ENCODE measurements at places on chromosomes 1 and 21.

GRCh38 chr1:153293480-153293775 is 19.3 kb downstream of the PGLYRP3 start:
- no peak for DNase-seq

- no peak for DNase-seq
Observed at GRCh38 chr1:59353453-59353852, 56.6 kb downstream of the FGGY start.

DNA sequence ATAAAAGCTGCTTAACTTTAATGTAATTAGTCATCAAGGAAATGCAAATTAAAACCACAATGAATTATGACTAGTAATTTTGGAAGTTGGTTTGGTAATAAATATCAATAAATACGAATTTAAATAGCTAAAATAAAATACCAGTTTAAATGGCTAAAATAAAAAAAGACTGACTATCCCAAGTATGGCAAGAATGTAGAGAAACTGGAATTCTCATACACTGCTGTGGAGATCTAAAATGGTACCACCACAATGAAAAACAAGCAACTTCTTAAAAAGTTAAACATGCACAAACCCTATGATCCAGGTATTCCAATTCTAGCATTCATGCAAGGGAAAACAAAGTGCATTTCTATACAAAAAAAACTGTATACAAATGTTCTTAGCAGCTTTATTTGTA is 382.6 kb upstream of the NR5A2 start:
- no peak for DNase-seq

- DNase-seq, result no peak
Observed at GRCh38 chr21:39022863-39023693, 160.2 kb downstream of the PSMG1 start.

DNA sequence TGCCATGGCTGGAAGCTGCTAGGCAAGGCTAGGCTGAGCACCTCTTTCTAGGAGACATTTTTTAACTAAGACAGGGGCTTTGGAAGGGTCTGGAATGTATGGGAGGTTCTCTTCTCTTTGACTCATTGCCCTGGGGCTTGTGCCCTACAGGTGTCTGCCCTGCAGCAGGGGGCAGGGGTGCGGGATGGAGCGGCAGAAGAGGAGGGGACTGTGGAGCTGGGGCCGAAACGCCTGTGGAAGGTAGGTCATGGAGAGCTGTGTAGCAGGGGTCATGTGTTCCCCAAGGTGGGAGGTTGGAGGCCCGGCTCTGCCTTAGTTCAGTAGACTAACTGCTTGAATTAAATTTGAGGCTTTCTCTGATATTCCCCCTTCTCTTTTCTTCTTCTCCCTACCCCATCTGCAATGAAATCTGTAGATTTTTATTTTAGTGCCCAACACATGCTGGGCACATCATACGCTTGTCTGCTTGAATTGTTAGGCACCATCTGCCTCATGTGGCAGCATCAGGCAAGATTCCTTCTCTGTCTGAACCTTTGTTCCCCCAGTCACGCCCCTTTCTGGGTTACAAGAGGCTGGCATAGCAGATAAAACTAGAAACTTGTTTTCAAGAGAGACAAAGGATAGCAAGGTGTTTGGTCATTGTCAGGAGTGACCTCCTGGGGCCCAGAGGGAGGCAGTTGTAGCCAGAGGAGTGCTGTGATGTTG is 18.4 kb downstream of the PPFIA4 start:
- no peak for DNase-seq

DNA sequence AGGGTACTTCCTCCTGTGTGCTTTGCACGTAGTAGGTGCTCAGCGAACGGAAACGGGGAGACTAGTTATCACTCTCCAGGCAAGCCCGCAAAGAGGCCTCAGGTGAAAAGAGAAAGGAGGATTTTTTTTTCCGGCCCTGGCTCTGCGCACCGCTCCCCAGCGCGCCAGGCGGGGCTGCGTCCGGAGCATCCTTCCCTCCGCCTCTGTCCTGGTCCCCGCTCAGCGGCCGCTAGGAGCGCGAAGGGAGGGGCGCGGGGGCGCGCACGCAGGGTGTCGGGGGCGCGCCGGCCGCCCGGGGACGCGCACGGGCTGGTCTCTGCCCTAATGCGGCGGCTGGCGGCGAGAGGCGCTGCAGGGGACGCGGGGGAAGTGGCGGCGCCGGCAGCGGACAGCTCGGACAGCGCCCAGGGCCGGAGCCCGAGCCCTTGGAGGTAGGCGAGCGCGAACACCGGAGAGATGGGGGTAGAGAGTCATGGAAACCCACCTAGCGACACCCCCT is 42.3 kb upstream of the NFASC start:
- no peak for DNase-seq

- no peak for DNase-seq
Observed at GRCh38 chr1:156540955-156541354, 31.4 kb downstream of the IQGAP3 start.

DNA sequence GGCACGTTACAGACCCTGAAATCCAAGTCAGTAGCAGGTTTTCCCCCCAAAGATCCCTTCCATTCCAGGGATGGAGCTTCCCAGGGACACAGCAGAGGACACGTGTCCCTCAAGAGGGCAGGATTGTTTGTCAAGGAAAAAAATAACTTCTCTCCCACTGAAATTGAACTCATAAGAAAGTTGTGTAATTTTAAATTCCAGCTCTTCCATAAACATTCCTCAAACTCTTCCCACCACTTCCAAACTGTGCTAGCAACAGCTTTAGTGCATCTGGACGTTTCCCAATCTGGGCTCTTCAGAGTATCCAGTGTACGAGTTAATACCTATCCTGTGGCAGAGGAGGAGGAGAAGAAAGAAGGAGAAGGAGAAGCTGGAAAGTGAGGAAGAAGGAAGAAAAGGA is 79.6 kb downstream of the PSMG1 start:
- DNase-seq, result no peak

GRCh38 chr1:18926315-18927081 is 24.1 kb upstream of the ALDH4A1 start:
- DNase-seq, result peak; percentile 93

- DNase-seq, result no peak
Observed at GRCh38 chr1:208423526-208423925, 179.3 kb upstream of the PLXNA2 start.

GRCh38 chr1:89001510-89001909 is 9.1 kb upstream of the KYAT3 start:
- no peak for DNase-seq

DNA sequence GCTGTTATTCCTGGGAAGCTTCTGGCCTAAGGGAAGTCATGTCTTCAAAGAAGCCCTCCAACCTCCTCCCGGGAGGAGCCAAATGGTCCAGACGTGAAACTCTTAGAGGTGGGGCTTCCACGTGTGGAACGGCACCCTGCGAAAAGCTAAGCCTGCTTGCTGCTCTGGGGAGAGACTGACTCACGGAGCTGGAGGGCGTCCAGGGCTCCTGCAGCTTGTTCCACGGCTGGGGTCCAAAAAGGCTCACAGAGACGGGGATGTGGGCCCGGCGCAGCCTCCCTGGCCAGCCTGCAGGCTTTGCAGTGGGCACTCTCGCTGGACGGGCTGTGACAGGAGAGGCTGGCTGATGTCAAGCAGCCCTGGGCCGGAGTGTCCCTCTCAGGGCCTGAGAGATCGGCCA is 105.1 kb downstream of the COLGALT2 start:
- DNase-seq, result peak; percentile 87

DNA sequence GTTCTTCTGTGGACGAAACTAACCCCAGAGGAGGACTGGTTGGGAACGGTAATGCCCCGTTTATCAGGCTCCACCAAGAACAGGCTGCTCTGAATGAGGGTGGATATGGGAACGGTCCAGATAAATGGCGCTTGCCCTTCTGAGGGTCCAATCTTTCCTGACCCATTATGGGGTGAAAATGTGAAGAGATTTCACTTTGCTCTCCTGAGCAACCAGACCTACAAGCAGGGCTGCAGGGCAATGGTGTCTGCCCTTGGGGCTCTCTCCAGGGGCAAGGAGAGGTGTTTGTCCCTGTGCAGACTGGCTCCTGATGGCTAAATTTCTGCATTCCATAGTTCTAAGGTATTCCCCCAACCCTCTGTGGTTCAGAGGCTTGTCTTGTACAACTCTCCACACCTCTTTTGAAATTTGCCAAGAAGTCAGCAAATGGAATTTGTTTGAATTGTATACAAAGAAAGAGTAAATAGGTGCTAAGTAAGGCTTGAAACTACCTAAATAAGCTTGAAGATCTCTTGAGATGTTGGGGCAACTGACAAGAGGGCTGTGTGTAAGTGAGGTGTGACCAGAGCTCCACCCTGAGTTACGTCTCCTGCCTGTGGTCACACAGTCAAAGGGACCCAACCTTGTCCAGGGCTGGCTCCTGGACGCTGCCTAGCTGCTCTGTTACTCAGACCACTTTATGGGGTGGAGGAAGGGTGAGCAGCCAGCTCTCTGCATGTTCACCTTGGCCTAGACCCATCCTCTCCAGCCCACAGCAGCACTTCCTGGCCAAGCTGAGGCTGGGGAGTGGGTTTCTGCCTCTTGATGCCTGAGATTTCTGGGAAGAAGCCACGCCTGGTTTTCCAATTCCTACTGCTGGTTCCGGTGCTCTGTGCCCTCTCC is 24.8 kb downstream of the SLC2A1 start:
- no peak for DNase-seq

DNA sequence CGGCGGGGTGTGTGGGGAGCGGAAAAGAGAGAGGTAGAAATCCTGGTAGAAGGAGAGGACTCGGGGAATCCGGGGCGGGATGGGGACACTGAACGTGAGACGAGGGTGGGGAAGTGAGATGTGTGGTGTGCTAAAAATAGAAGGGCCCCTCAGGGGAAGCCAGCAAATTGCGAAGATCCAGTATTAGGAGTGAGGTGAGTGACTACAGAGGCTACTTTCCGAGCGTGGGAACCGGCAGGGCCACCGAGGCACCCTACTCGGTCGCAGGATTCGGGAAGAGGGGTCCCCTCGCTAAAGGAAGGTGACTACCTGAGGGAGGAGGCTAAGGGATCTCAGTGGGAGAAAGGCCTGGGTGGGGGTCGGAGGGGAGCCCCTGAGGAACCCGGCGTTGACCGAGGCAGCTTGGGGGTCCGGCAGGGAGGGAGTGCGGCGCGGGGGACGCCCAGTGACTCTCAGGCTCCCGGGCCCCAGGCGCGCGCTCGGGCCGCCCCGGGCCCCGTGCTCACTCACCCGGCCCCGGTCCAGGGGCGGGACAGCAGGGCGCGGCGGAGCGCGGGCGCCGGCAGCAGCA is 318 bp downstream of the ALDH4A1 start:
- no peak for DNase-seq

DNA sequence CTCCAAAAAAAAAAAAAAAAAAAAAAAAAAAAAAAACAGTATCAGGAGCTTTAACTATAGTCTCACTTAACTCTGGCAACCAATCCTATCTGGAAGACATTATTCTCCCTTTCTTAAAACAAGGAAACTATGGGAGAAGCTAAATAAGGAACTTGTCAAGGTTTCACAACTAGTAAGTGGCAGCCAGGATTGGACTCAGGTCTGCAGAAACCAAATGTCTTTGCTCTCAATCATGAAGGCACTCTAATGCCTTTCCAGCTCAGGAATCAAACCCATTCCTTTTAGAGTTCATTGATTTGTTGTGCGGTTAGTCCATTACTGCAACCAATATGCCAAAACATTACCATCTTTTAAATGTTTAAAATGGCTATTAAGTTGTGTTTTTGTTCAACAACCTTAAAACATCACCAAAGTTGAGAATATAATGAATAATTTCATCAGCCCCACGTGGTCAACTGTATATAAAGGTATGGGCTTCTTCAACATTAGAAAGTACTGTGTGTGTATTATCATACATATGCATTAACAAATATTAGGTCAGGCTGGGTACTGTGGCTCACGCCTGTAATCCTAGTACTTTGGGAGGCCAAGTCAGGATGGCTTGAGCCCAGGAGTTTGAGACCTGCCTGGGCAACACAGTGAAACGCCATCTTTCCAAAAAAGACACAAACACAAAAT is 1.5 kb downstream of the EPRS1 start:
- peak; percentile 8 for DNase-seq

DNA sequence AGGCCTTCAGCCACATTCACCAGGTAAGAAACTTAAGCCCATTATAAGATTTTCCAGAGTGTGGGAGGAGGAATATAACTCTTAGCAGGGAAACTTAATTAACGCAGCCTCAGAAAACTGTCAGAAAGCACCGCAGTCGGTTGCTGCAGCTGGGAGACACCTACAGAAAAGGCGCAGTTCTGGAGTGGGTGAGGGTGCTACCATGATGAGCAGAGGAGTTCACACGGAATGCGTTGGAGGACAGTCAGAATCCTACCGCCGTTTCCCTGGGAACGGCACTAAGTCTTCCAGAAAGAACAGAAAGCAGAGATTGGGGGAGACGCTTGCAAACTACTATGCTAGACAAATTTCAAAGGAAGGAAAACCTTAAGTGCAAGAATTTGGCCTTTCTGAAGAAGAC is 6.4 kb downstream of the ACTN2 start:
- no peak for DNase-seq

GRCh38 chr1:51236531-51237350 is 668 bp downstream of the RNF11 start:
- peak; percentile 51 for DNase-seq

DNA sequence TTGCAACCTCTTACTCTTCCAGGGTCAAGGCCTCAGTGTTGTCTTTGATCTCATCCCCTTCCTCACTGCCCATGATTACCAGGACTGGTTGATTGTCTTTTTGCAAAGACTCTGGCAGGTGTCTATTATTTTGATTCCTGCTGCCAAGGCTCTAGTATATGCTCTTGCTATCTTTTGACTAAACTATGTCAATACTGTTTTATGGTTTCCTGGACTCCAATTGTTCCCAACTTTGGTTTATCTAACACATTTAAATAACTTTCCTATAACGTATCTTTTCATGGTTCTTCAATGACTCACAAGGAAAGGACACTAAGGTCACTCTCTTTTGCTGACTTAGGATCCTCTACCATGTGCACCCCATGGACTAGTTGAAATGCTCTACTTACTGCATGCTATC is 141.5 kb downstream of the PTPRC start:
- peak; percentile 54 for DNase-seq

- no peak for DNase-seq
Observed at GRCh38 chr1:201482755-201483154, 13.8 kb upstream of the PHLDA3 start.

DNA sequence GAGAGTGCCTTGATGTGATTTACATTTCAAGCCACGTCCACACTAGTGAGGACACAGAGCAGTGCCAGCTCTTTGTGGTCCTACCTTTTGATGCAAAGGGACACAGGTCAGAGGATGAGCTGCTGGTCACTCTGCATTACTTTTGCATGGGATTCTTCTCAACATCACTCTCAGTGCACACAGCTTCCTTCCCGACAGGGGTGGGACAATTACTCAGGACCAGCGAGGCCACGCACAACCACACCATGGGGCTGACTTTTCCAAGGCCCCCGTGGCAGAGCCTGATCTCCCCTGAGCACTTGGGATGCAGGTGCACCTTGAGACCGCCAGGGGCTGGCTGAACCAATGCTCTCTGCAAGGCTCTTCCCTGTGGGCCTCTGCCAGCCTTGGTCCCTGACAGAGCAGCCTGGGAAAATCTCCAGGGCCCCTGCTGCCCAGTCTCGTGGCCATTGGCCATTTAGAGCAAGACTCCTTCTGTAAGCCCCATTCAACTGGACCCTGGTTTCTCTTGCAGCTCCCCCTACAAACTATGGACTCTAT is 13.2 kb upstream of the PRAMEF12 start:
- DNase-seq, result no peak

GRCh38 chr1:215793180-215793579 is 226.1 kb downstream of the KCTD3 start:
- peak; percentile 51 for DNase-seq

GRCh38 chr1:6603915-6604558 is 1.4 kb upstream of the KLHL21 start:
- peak; percentile 85 for DNase-seq

GRCh38 chr1:10530281-10530740 is 55.6 kb downstream of the PEX14 start:
- DNase-seq, result peak; percentile 73

GRCh38 chr1:35509558-35509957 is 47.6 kb downstream of the KIAA0319L start:
- DNase-seq, result no peak

Measured in astrocyte of the spinal cord (primary cell).